ENCODE measurements at places on chromosomes 11 and 22.

GRCh38 chr11:71208011-71208774 lies 44.2 kb downstream of the SHANK2 start:
- DNase-seq = no peak

- no peak for DNase-seq
These were observed 51.5 kb upstream of the PPARA start for GRCh38 chr22:46098525-46099475.

GRCh38 chr22:30297991-30298701 lies 8.8 kb upstream of the CASTOR1 start:
- DNase-seq = no peak

DNA sequence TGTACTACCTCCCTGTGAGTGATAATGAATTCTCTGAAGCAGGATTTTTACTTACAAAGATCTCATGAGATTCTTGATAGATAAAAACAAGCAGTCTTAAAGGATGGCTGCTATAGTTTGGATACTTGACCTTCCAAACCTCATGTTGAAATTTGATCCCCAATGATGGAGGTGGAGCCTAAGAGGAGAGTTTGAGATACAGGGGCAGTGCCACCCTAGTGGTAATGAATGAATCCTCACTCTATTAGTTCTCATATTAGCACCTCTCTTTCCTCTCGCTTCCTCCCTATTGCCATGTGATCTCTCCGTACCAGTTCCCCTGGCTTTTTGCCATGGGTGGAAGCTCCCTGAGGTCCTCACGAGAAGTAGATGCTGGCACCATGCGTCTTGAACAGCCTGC lies 37.9 kb upstream of the OR8B8 start:
- DNase-seq = no peak

- DNase-seq = no peak
These were observed 23.2 kb downstream of the P2RY2 start for GRCh38 chr11:73241300-73241699.

Data from stimulated activated CD4-positive, alpha-beta T cell treated with anti-CD3 and anti-CD28 coated beads, Interleukin-12 subunit alpha, Interleukin-12 subunit beta, amount 100 ng/mL, for 4 hours (primary cell).